ENCODE measurements at places on chromosomes 12 and 14. TPM values are rescaled to one million over a fixed set of nuclear protein-coding genes. Genes with fewer than 3 reads are reported as not detected.

CRIP1 gene
- total RNA-seq = 15.0 TPM

SPTB gene
- 2.2 TPM for total RNA-seq

CDCA3 gene
- total RNA-seq = 107 TPM

GARIN6 gene
- total RNA-seq = not detected

C12orf54 gene
- not detected for total RNA-seq

CRADD gene
- 16.9 TPM for total RNA-seq

PIANP gene
- total RNA-seq = 0.06 TPM

ADAM21 gene
- 0.40 TPM for total RNA-seq

SOAT2 gene
- total RNA-seq = not detected

PLEKHD1 gene
- total RNA-seq = not detected

SLC25A21 gene
- total RNA-seq = 37.0 TPM

TAS2R13 gene
- total RNA-seq = 0.29 TPM

PPP1R1A gene
- not detected for total RNA-seq

REP15 gene
- not detected for total RNA-seq

GDF3 gene
- not detected for total RNA-seq

VWF gene
- not detected for total RNA-seq
